ENCODE measurements at places on chromosomes 7 and 10. TPM values are rescaled to one million over a fixed set of nuclear protein-coding genes. Genes with fewer than 3 reads are reported as not detected.
A peak's percentile ranks its signal among the peaks of the same experiment; 100 is the strongest.

Gene TCAF2
- 2.5 TPM for total RNA-seq

Gene AFAP1L2
- 35.4 TPM for total RNA-seq

Gene C10orf62
- 0.45 TPM for total RNA-seq

Gene TMEM270
- total RNA-seq = 0.72 TPM

Gene VPS37D
- total RNA-seq = 12.4 TPM

DNA sequence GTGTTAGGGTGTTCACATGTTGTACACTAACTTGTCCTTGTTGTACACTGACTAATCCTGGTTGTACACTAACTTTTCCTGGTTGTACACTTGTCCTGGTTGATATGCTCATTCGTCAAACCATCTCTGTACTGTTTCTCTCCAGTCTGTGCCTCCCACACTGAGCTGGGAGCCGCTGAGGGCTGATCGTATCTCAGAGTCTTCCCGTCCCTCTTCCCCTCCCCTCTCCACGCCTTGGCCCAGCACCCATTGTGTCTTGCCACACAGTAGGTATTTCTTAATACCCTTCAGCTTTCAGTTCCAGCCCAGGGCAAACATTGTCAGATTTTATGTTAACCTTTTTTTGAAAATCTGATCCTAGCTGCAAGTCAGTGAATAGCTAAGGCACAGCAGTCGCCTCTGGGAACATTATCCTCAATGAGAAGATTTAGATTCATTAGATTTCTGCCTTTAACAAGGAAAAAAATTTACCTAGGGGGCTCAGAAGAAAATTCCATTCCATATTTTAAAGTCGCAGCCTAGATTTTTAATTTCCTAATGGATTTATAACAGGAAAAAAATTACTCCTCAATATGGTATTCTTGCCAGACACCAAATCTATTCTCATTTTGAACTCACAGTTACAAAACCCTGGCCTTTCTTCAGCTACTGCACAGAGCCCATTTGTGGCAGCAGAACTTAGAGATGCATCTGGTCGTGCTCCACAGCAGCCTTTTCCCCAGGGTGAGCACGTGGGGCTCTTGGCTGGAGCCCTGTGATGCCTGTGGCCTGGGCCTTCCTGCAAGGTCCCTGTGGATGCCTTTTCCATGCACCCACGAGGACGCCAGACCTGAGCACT is 33.0 kb upstream of the CHST15 start:
- no peaks in the 10 kb centered on the region for H3K36me3 ChIP-seq
- DNase-seq = no peak
- peak overlapping the region; percentile 22 for H3K27ac ChIP-seq
- H3K4me1 ChIP-seq = peaks cover 6% of the 10 kb centered on the region
- no peak overlapping the region for H3K4me3 ChIP-seq
- no peaks in the 10 kb centered on the region for H3K27me3 ChIP-seq

DNA sequence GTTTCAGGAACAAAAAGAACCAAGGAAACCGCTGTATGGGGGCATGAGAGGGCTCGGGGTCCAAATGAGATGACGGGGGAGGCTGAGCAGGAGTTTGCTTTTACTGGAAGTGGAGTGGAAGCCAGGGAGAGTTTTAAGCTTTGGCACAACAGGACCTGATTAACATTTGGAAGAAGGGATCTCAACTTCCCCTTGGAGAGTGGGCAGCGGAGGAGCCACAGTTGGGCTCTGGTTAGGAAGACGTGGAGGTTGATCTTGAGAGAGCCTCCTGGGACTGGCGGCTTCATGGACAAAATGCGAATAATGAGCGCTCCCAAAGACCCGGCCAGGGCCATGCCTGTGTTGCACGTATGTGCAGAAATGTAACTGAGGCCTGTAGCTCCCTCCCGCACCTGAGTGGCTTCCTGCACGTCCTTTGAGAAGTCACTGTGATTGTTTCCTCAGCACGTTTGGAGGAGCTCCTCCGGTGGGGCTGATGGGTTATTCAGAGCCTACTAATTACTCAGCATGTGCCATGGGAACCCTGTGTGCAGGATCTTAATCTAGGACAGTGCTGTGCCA is 595.3 kb upstream of the MGMT start:
- no peak overlapping the region for H3K27ac ChIP-seq
- no peak overlapping the region for H3K4me3 ChIP-seq
- H3K4me1 ChIP-seq = no peaks in the 10 kb centered on the region
- no peaks in the 10 kb centered on the region for H3K36me3 ChIP-seq
- peaks cover 16% of the 10 kb centered on the region for H3K27me3 ChIP-seq

DNA sequence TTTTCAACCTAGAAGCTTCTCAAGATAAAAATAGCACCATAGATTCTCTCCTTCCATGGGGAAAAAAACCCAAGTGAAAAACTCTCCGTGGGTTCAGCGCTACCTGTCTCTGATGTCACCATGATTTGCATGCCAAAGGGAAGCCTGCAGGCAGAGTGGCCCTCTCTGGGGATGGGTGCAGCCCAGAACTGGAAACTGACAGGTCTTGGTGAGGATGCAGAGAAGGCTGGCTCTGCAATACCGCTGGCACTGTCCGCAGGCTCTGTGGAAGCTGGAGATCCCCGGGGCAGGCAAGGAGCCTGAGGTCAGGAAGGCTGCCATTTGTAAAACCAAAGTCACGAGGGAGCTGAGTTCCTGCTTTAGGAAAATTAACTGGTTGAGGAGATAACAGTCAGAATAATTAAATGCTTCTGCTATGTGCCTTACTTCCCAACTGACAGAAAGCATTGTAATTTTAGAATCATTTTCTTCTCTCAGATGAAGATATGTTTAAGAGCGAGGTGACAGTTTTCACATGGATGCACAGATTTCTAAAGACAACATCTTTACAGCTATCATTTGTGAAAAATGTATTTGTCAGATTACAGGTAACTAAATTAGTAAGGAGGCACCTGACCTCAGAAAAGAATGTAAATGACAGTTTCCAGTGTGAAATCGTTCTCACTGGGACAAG is 731.5 kb upstream of the FZD8 start:
- H3K4me3 ChIP-seq = no peak overlapping the region
- no peaks in the 10 kb centered on the region for H3K4me1 ChIP-seq
- DNase-seq = no peak
- H3K36me3 ChIP-seq = no peaks in the 10 kb centered on the region

DNA sequence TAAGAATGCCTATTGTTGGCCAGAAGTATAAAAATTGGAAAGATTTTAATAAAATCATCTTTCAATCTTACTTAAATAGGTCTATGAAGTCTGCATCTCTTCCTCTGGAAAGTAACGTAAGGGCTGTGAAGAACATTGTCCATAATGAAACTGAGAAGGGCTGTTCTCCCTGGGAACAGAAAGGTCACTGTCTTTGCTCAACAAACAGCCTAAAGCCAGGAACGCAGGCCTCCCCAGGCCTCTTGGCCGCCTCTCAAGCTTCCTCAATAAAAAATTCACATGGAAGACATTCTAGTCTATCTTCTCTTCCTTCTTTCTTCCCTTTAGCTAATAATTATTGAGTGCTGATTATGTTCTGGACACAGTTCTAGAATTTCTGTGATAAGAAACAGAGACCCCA is 9.1 kb upstream of the IDI2 start:
- no peak overlapping the region for H3K4me3 ChIP-seq
- H3K27ac ChIP-seq = no peak overlapping the region
- no peaks in the 10 kb centered on the region for H3K27me3 ChIP-seq
- no peak for DNase-seq
- no peaks in the 10 kb centered on the region for H3K4me1 ChIP-seq
- no peaks in the 10 kb centered on the region for H3K36me3 ChIP-seq
